ENCODE measurements at places on chromosomes 6 and 20.
A peak's percentile ranks its signal among the peaks of the same experiment; 100 is the strongest.

GRCh38 chr6:146335336-146335735 lies 208.3 kb upstream of the RAB32 start:
- DNase-seq = no peak

- no peak for DNase-seq
These were observed 386.3 kb upstream of the MAP3K7 start for GRCh38 chr6:90973188-90973587.

DNA sequence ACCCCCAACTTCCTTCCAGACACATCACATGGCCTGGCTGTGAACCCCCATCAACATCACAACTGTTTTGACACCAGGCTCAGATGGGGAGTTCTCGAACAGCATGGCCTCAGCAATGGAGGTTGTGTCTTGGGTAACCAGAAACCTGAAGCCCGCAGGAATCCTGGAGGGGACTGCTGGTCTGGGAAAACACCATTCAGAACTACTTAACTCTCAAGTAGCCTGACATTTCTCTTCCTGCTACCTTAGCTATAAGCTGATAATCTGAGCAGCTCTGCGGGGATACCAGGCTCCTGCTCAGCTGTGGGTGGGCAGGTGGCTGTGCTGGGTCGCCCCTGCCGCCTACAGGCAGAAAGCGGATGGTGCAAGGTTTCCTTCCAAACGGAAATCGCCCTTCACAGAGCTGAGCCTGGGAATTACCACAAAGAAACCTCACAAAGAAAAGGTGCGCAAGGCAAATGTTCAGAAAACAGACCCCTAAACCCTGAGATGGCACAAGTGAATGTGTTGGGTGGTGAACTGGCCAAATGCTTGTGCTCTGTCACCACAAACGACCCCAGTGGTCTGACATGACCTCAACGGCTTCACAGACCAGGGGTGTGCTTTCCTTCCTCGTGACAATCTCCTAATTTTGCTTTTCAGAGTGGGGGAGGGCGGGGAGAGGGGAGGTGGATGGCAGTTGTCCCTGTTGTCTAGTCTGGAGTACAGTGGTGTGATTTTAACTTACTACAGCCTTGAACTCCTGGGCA lies 29.5 kb downstream of the SNX5 start:
- DNase-seq = peak; percentile 72

DNA sequence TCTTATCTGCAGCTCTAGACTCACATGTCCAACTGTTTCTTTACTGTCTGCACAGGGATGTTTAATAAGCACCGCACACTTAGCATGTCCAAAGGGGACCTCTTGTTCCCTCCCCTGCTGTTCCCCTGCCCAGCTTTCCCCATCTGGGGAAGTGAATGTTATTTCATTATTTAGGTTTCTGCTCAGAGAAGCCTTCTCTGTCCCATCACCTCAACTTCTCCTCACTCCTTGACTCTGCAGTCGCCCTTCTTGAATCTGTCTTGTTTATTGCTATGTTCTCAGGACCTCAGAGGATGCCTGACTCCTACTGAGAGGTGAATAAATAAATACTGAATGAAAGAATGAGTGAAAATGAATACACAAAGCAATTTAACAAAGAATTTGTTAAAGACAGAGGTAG lies 121.0 kb downstream of the SASH1 start:
- no peak for DNase-seq

GRCh38 chr20:59145247-59145923 lies 18.2 kb upstream of the ZNF831 start:
- no peak for DNase-seq

DNA sequence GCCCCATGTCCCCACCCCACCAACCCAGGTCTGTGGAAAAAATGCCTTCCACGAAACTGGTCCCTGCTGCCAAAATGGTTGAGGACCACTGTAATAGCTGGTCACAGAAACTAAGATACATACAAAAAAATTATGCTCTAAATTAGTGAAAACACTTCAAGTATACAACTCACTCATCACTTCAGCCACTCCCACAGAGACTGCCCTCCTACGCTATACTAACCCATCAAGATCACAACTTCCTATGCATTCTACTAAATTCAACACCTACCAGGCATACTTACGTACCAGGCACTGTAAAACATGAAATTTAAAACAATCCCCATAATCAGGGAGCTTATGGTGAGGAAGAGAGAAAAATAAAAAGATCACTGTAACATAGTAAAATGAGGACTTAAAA lies 22.9 kb downstream of the RUNX2 start:
- no peak for DNase-seq

Data from SK-N-DZ (cell line).